ENCODE measurements at places on chromosomes 11 and 22.

DNA sequence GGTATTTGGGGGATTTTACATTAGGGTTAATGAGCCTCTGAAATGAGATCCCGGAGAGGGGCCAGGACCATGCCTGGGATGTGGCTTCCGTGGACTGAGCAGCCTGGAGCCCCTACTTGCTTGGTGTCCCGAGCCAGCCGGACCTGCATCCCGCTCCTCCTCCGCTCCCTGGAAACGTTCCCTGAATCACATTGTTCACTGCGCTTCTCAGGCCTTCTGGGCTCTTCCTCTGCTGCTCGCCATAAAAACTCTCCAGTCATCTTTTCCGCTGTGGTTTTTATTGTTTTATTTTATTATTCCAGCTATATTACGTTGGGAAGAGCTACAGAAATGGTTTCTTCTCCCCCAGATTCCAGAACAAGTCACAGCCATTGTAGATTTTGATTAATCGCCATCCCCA is 13.3 kb upstream of the KCNQ1OT1 start:
- DNase-seq: no peak

- DNase-seq: no peak
Observed at GRCh38 chr11:84012171-84012826, 726.1 kb upstream of the CCDC90B start.

- peak; percentile 17 for DNase-seq
Observed at GRCh38 chr22:45010532-45010900, 711 bp upstream of the PHF21B start.

GRCh38 chr11:126329644-126330211 is 25.8 kb upstream of the ST3GAL4 start:
- DNase-seq: no peak

DNA sequence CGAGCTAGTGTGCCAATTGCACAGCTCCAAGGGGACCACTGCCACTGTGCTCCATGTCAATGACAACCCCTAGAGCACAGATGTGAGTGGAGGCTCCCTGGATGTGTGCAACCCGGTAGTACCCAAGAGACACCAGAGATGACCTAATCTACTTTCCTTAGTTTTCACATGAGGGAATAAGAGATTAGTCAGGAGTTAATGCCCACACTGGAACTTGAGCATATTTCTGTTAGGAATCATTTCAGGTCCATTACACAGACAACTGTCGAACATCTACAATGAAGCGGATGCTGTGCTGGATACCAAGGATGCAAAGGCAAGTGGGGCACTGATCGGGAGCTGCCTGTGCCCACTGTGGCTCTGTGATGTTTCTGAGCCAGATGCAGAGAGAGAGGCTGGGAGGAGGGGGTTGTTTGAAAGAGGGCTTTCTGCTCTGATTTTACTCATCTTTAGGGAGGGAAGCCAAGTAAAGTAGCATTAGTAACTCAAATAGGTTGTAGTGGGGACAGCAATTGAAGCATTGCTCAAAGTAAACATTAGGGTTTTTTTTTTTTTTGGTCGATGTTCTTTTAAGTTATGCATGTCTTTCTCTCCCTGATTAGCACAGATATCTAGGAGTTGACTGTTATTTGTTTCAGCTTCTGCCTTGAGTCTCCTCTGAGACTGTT is 82.5 kb upstream of the SORL1-AS1 start:
- peak; percentile 55 for DNase-seq

GRCh38 chr22:19629331-19629719 is 85.0 kb upstream of the SEPTIN5 start:
- DNase-seq: no peak

DNA sequence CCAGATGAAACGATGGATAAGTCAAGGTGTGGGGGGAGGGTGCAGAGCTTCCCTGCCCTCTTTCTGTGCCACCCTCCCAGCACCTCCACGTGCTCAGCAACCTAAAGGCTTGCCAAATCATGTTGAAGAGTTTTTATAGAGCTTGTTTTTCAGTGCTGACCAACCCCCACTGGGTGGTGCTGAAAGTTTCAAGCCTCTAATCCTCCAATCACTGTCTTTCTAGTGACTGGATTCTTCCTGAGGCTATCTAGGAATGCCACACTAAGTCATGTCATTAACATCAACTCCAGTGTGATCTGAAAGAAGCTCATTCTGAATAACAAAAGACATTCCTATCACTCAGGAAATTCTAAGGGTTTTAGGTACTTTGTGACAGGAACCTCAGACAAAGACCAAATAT is 382.6 kb downstream of the DYNC2H1 start:
- DNase-seq: no peak

Measured in HT1080 (cell line).